EL (cell line): ENCODE measurements at places on chromosomes 7 and 10.

GRCh38 chr7:43921423-43921822 lies 4.8 kb upstream of the UBE2D4 start:
- DNase-seq = no peak

- DNase-seq = no peak
Observed at GRCh38 chr10:98326621-98327027, 58.6 kb upstream of the LOXL4 start.

DNA sequence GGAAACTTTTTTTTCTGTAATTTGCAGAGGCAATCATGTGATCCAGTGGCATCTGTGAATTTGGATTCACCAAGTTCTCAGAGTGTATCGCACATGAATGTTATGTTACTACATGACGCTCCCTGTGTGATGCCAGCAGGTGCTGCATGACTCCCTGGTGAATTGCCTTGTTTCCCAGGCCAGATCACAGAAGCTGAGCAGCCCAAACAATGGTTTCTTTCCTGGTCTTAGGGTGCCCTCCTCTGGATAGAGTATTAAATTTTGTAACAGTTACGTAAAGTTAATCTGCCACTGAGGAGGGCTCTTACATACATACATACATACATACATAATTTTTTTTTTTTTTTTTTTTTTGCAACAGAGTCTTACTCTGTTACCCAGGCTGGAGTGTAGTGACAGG lies 3.6 kb downstream of the ZSCAN21 start:
- peak; percentile 51 for DNase-seq

GRCh38 chr10:99375426-99375825 lies 46.3 kb downstream of the CNNM1 start:
- DNase-seq = no peak

DNA sequence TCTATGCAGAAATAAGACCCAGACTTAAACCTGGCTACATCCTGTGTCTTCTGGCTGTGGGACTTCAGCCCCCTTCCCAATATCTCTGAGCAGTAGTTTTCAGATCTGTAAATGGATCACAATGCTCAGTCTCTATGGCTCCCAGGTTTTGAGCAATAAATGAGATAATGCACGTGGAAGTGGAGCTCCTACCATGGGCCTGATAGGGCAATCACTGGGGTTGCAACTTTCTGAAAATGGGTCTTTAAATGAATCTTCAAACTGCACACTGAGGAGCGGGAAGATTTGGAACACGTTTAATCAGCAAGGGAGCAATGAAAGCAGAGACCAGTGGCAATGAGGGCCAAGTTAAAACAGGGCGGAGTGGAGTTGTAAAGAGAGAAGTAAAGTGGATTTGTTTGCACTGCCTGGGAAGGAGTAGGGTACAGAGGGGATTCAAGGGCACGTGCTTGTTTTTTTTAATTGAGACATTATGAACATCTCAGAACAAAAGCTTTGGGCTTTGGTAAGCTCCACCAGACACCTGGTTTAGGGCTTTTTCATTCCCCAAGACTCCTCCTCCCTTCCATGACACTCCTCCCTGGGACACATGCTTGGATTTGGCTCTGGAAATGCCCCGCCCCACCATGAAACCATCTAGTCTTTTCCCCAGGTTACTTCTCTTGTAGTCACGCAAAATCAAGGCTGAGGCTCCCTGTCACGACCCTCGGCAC lies 42.7 kb downstream of the PAPSS2 start:
- no peak for DNase-seq

DNA sequence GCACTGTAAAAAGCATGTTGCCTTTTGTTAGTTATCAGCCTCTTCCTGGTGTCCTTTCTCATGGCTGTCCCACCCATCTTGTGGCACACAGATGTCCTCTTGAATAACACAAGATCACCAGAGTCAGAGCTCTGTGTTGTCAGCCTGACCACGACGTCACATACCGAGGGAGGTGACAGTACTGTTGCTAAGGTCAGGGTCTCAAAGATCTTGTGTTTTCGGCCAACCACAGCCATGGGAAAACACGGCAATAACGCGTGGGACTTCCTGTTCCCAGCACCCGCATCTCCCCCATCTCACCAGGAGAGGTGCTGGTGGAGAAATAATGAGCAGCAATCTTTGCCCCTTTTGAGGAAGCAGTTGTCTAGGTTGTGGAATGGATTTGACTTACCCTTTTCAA lies 40.4 kb downstream of the NPVF start:
- DNase-seq = no peak

DNA sequence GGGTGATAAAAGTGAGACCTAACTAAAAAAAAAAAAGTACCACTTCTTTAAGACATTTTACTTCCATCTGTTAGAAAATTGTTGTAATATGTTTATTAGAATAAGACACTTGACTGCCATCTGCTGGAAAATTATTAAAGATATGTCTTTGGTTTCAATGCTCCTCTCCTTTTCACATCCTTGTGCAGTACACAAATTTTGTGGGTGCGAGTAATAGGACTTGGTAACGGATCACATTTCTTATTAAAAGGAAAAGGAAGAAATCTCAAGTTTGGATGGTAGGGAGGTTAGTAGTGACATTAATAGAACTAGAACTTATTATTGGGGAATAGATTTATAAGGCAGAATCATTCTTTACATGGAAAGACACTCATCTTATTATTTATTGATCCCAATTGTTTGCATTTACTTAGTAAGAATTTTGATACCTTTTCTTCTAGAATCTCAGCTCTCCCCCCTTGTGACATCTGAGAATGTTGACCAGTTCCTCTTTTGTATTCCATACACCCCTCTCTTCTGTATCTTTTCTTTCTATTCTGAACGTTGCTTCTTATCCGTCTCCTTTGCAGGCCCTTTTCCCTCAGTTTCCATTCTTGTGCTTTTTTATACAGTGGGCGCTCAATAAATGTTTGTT lies 43.0 kb upstream of the RPA3 start:
- peak; percentile 59 for DNase-seq

DNA sequence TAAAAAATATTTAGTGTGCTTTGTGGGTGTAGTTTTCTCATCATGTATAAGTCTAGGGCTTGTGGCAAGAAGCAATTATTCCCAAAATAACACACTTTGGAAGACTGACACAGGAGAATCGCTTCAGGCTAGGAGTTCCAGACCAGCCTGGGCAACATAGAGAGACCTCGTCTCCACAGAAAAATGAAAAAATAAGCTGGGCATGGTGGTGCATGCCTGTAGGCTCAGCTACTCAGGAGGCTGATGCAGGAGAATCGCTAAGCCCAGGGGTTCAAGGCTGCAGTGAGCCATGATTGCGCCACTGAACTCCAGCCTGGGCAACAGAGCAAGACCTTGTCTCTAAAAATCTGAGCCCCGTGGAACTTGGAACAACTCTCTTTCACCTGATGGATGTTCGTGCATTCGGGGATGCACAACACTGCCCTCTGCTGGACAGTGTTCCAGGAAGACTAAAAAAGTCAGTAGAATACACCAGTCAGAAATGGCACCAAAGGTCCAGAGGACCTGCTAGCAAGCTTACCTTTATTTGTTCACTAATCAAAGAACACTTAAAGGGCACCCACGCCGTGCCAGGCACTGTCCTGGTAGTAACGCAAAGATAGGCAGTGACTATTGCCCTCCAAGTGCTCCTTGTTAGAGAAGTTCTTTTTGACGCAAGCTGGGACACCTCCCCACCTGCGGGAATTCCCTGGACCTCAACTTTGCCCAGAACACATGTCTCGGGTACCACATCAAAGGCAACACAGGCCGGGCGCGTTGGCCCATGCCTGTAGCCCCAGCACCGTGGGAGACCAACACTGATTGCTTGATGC lies 81.9 kb upstream of the CALN1 start:
- DNase-seq = peak; percentile 42
